ENCODE measurements at places on chromosomes 16 and 17.

- DNase-seq: no peak
Observed at GRCh38 chr17:28882154-28882895, 15.2 kb downstream of the FLOT2 start.

GRCh38 chr17:38958756-38959155, 8.4 kb downstream of the FBXO47 start:
- no peak for DNase-seq

- DNase-seq: no peak
Observed at GRCh38 chr16:1630450-1631213, 18.5 kb downstream of the CRAMP1 start.

- DNase-seq: no peak
Observed at GRCh38 chr16:85153656-85154091, 41.4 kb upstream of the CIBAR2 start.
